Hematopoietic multipotent progenitor cell (in vitro differentiated cells): ENCODE measurements at places on chromosomes 3 and 15. TPM values are rescaled to one million over a fixed set of nuclear protein-coding genes. Genes with fewer than 3 reads are reported as not detected.
A peak's percentile ranks its signal among the peaks of the same experiment; 100 is the strongest.

CAMK1 gene
- 1.1 TPM for total RNA-seq

CHP1 gene
- 45.8 TPM for total RNA-seq

ROPN1B gene
- total RNA-seq, result not detected

RTP3 gene
- not detected for total RNA-seq

EDEM1 gene
- total RNA-seq, result 16.2 TPM

RAMAC gene
- 13.5 TPM for total RNA-seq

LMCD1 gene
- total RNA-seq, result 0.81 TPM

VILL gene
- 38.5 TPM for total RNA-seq

GRCh38 chr3:197487911-197488391 lies 67.8 kb downstream of the BDH1 start:
- DNase-seq, result no peak

GRCh38 chr15:93954985-93955571 lies 276.3 kb upstream of the MCTP2 start:
- DNase-seq, result no peak

GRCh38 chr3:144754076-144754783 lies 782.6 kb downstream of the DIPK2A start:
- no peak for DNase-seq

- no peak for DNase-seq
These were observed 28.4 kb downstream of the TP63 start for GRCh38 chr3:189659571-189659970.

DNA sequence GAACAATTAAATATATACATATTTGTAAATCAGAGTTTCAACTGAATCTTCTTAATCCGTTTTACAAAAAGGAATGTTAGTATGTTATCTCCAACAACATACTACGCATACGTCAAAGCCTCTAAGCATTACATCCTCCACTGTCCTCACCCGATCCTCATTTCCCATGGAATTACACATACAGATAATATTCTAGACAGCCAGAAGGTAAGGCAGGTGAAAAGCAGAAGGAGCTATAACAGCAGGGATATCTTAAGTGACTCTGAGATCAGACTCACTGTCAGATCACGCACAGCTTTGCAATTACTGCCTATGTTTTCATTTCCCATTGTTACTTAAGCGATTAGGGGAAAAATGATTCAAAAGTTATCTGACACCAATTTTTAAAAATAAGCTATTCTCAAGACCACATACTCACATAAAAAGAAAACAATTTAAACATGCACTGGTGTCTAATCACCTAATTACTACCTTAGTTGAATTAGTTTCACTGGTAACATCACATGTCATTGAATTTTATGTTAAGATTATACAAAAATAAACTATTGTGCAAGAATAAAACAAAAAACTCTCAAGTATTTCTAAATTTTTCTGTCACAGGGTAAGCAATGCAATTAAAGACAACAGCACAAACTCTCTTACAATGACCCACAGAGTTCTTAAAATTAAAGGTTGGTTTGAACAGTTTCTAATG lies 92.8 kb downstream of the TBL1XR1 start:
- no peak for DNase-seq

GRCh38 chr15:95626501-95627361 lies 703.8 kb upstream of the NR2F2 start:
- DNase-seq, result no peak

DNA sequence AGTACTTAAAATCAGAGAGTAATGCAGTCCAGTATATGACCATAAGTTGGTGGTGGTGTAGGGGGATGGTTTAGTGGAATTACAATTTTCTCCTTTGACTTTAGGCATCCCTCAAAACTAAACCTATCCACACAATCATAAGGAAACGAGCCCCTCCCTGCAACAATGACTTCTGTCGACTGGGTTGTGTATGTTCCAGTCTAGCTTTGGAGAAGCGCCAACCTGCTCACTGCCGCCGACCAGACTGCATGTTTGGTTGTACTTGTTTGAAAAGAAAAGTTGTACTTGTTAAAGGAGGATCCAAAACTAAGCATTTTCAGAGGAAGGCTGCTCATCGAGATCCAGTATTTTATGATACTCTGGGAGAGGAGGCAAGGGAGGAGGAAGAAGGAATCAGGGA lies 52.8 kb downstream of the MGA start:
- no peak for DNase-seq

DNA sequence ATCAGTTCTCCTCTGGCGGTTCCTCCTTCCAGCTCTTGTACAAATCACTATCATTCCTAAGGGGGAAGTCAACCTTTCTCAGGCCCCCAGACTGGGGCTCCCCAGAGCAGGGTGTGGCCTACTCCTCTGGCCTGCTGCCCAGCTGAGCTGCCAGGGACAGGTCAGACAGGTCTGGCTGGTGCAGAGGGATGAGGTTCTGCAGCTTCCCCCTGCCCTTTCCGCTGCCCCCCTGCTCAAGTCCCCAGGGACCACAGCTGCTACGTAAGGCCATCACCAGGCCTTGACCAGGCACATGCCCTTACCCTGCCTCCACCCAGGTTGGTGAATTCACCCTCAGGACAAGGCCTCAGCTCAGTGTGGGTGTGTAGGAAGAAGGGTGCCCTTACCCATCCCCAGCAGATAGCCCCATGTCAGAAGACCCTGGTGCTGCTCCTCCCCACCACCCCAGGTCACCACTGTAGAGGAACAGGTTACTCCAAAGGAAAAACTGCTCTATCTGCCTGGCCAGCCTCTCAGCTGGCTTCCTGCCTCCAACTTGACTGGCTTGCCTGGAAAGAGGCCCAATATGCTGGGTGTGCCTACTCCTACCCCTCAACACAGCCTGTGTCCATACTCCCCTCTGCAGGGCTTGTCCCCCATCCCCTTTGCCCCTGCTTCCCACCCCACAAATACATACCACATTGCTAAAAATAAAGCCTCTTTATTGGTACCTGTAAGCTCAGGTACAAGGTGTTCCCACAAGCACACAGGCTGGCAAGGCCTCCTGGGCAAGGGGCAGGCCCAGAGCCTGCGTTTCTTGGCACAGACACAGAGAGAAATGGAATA lies 12.0 kb downstream of the CSRNP1 start:
- DNase-seq, result peak; percentile 46

DNA sequence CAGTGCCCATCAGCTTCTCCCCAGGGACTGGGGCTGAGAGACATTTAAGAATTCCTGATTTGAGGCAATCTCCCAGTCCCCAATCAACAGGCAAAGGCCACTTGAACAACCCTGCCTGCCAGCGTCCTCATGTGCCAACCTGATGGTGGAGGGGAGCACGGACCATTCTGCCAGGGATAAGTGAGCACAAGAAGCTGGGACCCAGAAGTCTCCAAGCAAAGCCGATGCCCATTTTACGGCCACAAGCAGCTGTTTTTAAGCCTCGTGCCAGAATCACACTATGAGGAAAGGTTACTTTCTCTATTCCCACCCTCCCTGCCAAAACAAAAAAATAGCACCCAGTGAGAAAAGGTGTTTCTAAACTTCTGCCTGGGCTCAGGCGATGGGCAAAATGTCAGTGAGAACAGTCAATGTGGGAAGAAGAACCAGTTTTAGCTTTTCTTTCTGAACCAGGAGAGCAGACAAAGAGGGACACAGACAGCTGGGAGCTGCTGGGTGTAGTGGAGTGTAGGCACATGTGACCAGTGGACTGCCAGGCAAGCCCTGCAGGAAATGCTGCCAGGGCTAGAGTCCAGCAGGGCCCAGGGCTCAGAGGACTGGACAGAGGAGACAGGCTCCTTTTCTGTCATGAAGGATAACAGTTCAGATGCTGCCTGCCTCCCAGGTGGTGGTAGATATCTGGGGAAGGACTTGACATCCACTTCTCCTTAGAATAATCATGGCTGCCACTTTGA lies 57.7 kb downstream of the ATP2B2 start:
- no peak for DNase-seq

GRCh38 chr3:38457111-38458003 lies 3.7 kb downstream of the ACVR2B start:
- DNase-seq, result no peak

GRCh38 chr15:33188641-33189257 lies 5.8 kb downstream of the FMN1 start:
- no peak for DNase-seq

GRCh38 chr15:91572110-91572509 lies 281.4 kb upstream of the SLCO3A1 start:
- DNase-seq, result no peak

- no peak for DNase-seq
These were observed 28.5 kb upstream of the CFAP161 start for GRCh38 chr15:81105545-81105944.

DNA sequence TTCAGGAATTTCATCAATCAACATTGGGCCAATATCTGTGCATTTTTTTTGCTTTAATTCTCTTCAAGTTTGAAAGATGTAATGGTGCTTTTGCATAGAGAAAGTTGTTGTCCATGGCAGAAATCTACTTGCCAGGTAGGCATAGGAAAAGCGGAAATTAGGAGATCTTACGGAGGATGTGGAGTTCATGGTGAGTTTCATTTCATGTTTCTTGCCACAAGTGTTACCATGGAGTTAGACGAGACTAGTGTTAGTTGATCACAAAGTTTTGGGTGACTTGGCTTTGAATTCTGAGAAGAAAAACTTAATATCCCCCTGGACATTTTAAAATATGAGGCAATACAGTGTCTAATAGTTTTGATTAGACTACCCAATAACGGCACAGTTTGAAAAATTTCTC lies 1.0 kb upstream of the P2RY13 start:
- no peak for DNase-seq

DNA sequence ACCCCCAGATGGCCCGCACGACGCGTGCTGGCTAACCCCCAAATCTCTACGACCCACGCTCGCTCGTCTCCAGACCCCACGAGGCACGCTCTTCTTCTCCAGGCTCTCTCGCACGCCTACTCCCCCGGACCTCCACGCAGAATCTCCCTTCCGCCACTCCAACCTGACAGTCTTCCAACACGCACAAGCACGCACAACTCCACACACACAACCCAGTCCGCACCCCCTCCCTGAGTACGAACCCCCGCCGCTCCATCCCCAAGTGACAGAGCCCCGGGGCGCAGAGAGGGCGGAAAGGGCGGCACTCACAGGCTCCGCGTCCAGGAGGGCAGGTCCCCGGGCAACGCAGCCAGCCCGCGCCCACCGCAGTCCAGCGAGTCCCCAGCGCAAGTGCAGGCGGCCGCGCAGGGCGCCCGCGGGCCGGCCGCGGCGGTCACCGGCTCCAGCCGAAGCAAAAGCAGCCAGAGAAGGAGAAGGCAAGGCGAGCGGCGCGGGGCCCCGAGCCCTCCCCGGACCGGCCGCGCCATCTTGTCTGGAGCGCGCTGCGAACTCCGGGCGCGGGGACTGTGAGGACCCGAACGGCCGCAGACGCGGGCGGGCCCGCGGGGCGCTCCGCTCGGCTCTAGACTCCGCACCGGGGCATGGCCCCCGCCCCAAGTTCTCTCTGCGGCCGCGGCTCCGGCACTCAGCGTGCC lies 794 bp downstream of the LRIG1 start:
- no peak for DNase-seq

DNA sequence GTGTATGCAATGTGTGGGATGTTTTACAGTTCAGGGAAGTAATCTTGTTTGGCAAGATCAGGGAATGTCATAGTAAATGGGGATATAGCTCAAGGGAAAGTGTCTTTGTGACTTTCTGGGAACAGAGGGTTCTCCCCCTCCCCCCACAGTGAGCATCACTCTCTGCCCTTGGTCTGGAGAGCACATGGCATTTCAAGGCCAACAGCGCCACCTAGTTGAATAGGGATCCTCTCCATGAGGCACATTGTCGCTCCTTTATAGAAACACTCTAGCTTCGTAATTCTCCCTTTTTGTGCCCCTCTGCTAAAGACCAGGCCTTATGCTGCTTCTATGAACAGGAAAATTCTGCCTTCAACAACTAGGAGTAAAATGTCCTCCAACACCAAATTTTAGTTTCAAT lies 37.1 kb upstream of the ARNT2 start:
- no peak for DNase-seq
